ENCODE measurements at places on chromosomes 7 and 10.

- no peak for DNase-seq
Observed at GRCh38 chr7:108222236-108222892, 92.2 kb upstream of the LAMB4 start.

DNA sequence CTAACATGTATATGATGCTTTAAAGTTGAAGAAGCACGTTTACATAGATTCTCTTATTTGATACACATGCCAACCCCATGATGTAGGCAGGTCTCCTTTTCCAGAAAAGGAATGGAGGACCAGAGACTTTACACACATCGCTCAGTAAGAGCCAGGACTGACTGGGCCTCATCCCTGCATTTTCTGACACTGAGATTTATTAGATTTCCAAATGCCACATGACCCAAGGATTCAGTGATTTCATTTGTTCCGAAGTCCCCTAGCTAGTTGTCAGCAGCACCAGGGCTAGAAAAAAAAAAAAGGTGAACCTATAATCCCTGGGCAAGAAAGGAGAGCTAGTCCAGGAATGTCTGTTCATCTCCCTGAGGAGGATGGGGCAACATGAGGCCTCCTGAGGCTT is 143.3 kb upstream of the AGK start:
- no peak for DNase-seq

DNA sequence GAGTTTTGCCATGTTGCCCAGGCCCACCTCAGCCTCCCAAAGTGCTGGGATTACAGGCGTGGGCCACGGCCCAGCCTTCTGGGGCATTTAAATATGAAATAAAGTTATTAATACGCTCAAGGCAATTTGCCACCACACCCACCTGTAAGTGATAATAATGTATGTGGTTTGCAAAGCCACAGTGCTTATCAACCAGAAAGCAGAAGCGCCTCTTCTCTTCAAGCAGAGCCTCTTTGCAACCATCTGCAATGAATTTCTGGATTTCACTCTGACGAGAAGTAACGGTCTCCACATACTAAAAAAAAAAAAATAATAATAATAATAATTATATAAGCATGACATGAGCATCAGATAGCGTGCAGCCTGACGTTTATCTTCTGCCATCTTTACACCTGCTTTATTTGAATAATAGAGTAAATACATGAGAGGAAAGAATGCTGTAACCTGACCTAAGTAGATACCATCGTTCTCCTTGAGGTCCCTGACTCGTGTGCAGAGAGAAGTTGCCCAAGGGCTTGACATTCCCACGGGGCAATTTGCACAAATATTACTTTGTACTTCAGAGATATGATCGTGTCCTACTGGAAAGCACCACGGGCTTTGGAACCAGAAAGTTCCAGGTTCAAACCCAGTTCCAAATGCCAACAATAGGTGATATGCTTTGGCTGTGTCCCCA is 34.0 kb downstream of the BRI3 start:
- no peak for DNase-seq

GRCh38 chr7:52791176-52791700 is 244.2 kb upstream of the POM121L12 start:
- DNase-seq = no peak

All from stimulated activated CD8-positive, alpha-beta memory T cell treated with anti-CD3 and anti-CD28 coated beads, Interleukin-15, amount 100 ng/mL, for 24 hours (primary cell).